Stimulated activated CD8-positive, alpha-beta memory T cell treated with anti-CD3 and anti-CD28 coated beads, Interleukin-2, amount 100 ng/mL, for 1 hour (primary cell): ENCODE measurements at places on chromosomes 5 and 9.

- DNase-seq: no peak
Observed at GRCh38 chr5:131530706-131531331, 104.2 kb downstream of the RAPGEF6 start.

GRCh38 chr5:104606258-104606829 is 1043.8 kb upstream of the NUDT12 start:
- no peak for DNase-seq

DNA sequence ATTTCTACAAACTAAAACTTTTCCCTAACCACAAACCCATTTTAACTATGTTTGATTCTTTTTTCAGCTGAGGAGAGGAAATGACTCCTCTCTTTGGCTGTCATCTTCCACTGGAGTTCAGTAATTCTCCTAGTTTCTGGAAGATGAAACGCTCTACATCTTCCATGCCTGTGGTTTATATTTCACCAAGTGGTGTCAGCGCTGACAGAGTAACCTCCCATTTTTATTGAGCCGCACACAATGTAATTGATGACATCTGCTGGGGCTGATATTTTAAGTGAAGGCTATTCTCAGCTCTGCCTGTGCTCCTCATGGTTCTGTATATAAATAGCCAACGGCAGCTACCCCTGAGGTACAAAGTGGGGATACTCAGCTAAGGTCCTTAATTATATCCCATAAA is 234.6 kb downstream of the SPOCK1 start:
- DNase-seq: no peak

GRCh38 chr9:131027872-131028179 is 18.9 kb downstream of the LAMC3 start:
- no peak for DNase-seq

DNA sequence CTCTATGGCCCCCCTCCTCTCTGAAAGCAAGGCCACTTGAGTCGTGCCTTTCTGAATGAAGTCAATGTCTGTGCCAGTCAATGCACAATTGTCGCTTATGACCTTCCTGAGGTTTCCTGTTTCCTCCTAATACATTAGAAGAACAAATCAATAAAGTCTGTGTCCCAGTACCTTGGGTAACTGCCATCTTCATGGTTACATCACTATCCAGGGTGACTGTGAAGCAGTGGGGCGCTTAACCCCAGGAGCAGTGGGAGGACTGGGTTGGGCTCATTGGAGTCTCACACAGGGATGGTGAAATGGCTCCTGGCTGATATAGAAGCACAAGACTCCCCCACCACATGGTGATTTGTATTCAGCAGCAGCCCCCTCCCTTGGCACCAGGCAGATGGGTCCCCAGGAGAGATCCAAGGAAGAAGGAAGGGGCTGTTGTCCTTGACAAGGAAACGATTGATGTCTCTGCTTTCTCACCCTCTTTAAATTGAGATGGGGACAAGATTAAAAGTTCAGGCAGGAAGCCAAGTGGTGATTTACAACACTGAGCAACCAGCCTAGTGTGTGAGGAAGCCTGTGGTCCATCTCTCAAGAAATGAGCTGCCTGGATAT is 261.9 kb upstream of the ZNF462 start:
- no peak for DNase-seq

DNA sequence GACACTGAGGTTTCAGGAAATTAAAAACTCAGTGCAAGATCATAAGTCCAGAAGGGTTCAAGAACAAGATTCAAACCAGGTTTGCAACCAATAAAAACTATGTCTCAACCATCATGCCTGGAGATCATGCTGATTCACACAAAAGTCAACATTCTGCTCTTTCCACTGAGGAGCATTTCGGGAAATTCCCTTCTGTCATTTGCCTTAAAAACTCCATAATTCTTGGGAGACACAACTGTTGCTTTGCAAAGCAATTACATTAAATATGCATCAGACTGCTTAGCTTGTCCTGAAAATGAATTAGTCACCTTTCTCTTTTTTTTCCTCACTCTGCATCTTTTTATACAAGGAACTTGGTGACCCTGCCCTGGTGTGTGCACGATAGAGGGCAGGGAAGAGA is 275.9 kb upstream of the ZNF462 start:
- DNase-seq: no peak

GRCh38 chr9:126688617-126689016 is 74.9 kb downstream of the LMX1B start:
- DNase-seq: no peak

- no peak for DNase-seq
Observed at GRCh38 chr5:91224456-91224855, 158.7 kb downstream of the ARRDC3 start.

DNA sequence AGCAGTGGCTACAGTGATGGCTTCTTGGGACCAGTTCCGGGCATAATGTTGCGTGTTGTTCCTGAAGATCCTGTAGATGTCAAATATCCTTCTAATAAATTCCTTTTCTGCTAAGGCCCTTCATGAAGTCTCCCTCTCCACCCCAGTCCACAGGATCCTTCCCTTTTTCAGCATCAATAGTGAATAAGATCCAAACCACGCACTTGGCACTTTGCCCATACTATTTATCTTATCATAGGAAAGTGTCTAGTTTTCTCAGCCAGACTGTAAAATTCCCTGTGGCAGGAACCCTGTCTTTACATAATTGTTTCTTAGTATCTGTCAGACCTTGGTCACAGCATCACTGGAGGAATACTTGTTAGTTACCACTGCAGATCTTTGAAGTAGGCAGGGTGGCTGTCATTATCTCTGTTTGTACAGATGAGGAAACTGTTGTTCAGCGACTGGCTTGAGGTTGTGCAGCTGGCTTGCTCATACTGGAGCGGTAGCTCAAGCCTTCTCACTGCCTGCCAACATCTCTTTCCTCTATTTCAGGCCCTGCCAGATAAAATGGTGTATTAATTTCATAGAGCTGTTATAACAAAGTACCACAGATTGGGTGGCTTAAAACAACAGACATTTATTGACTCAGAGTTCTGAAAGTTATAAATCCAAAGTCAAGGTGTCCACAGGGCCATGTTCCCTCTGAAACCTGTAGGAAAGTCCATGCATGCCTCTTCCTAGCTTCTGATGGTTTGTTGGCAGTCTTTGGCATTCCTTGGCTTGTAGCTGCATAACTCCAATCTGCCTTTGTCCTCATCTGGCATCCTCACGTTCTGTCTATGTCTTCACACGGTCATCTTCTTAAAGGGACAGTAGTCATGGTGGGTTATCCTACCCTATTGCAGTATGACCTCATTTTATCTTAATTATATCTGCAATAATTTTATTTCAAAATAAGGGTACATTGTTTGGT is 33.5 kb upstream of the APC start:
- DNase-seq: no peak

DNA sequence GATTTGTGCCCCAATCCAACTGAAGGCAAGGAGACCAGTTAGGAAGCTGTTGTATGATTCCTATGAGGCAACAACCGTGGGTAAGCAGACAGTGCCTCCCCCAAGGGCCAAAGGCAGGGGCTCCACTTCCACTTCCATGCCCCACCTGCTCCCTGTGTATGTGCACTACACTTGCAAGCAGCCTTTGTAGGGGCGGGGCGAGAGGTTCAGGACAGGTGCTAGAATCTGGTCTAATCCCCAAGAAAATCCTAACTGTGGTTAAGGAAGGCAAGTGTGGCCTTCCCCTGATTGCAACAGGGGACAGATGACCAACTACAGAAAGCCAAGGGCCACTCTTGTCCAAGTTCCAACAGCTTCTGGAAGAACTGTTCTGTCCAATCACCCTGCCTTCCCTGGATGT is 41.7 kb downstream of the B4GALT1 start:
- DNase-seq: no peak

DNA sequence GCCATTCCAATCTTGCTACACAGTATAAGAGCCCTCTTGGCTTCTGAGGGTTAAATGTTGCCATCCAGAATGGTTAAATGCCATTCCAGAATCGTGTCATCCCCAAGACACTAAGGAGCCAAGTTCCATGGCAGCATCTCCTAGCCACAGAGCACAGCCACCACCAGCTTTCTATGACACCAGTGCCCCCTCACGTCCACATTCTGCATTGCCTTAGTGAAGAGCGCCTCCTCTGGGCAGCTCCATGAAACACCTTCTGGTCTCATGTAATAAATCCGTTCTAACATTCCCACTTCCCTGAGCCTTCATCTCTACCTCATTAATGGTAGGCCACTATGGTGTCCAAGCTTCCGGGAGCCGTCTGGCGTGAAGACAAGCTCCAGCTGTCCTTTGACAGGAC is 12.4 kb downstream of the CBY3 start:
- no peak for DNase-seq

- DNase-seq: no peak
Observed at GRCh38 chr5:29214839-29215238, 1978.6 kb upstream of the CDH6 start.

- DNase-seq: no peak
Observed at GRCh38 chr5:169856571-169856970, 123.7 kb downstream of the INSYN2B start.

- DNase-seq: no peak
Observed at GRCh38 chr9:124218438-124218982, 39.2 kb upstream of the NEK6 start.

- no peak for DNase-seq
Observed at GRCh38 chr5:108521011-108521700, 139.3 kb upstream of the FBXL17 start.
